Heart right ventricle (tissue), 16 donors: ENCODE measurements at places on chromosomes 16 and 17. TPM values are rescaled to one million over a fixed set of nuclear protein-coding genes. Genes with fewer than 3 reads are reported as not detected.

GRCh38 chr17:78368854-78369495 is 9.1 kb upstream of the SOCS3 start:
- no peak for DNase-seq

- no peak for DNase-seq
These were observed 493 bp downstream of the PLSCR3 start for GRCh38 chr17:7393613-7394451.

DNA sequence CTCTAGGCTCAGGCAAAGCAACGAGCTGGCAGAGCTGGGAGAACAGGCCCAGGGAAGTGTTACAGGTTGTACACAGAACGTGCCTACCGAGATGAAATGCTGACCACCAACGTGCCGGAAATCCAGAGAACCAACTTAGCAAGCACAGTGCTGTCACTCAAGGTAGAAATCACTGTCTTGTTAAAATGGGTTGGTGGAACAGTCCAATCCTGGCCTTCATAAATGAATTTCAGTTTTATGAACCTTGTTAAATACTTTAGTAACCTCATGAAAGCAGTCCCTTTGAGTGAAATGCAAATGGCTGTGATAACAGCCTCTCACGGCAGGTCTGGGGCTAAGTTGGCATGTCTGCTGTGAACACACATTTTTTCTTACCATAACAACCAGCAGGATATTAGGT is 29.0 kb downstream of the ETV4 start:
- no peak for DNase-seq

- no peak for DNase-seq
These were observed 39.0 kb downstream of the NEUROD2 start for GRCh38 chr17:39568702-39569101.

The KREMEN2 gene
- total RNA-seq = not detected

- no peak for DNase-seq
These were observed 13.3 kb upstream of the HOXB2 start for GRCh38 chr17:48558057-48558830.

DNA sequence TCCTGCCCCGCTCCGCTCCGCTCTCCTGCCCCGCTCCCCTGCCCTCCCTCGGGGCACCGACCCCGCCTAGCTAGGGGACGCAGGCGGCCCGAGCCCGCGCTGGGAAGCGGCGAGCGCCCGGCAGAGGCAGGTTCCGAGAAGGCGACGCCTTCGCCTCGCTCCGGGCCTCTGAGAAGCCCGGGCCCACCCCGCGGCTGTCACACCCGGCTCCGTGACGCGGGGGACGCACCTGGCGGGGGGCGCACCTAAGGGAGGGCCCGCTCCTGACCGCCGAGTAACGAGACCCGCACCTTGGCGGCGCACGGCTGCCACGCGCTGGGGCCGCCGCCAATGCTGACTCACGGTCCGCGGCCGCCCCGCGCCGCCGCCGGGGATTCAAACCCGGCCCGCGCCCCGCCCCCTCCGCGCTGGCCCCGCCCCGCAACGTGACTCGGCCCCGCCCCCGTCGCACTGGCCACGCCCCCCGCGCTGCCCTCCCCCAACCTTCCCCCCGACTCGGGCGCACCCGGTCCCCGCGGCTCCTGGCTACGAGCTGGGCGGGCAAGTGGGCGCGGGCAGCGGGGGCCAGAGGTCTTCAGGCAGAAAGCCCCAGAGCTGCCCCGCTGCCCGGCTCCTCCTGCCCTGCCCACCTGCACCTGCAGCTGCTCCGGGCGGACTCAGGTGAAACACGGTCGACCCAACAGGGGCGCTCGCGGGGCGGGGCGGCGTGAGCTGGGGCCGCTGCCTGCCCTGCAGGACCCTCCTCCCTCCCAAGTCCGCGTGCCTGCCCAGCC is 27.8 kb downstream of the GNPTG start:
- DNase-seq = peak; percentile 68

The HS3ST3B1 gene
- 3.9 TPM for total RNA-seq

- peak; percentile 82 for DNase-seq
These were observed at the start of gene MAP2K6 for GRCh38 chr17:69414408-69415274. Gene MAP2K6, plus strand, starts transcription at chr17:69414697. Its CDS starts 288 bp downstream, at chr17:69414985.

The ZNF19 gene
- 3.1 TPM for total RNA-seq

- DNase-seq = no peak
These were observed 72.7 kb downstream of the GAS7 start for GRCh38 chr17:10125531-10126275.
